ENCODE measurements at places on chromosomes 1 and 21. TPM values are rescaled to one million over a fixed set of nuclear protein-coding genes. Genes with fewer than 3 reads are reported as not detected.

The RHOU gene
- total RNA-seq, result 25.8 TPM

DNA sequence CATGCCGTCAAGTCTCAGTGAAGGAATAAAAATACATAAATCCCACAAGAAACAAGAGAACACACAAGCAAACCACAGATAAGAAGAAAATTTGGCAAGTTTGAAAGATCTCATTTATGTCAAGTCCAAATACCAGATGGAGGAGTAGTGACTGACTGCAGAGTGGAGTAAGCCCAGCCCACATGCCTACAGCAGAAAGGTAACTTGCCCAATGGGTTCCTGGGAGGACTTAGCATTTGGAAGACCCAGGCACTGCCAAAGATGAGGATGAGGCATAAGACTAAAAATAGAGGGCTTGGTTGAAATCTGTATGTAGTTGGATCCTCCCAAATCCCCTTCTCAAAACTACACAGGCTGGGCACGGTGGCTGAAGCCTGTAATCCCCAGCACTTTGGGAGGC is 70.8 kb downstream of the ZNF648 start:
- no peak overlapping the region for H3K4me3 ChIP-seq
- no peaks in the 10 kb centered on the region for H3K36me3 ChIP-seq

- H3K27ac ChIP-seq, result no peak overlapping the region
- H3K27me3 ChIP-seq, result no peaks in the 10 kb centered on the region
- no peak overlapping the region for H3K4me3 ChIP-seq
Measured at GRCh38 chr21:36524477-36524876, 44.6 kb upstream of the CLDN14 start.

The TMEM61 gene
- total RNA-seq, result 1.1 TPM

- no peak overlapping the region for H3K4me3 ChIP-seq
- no peaks in the 10 kb centered on the region for H3K36me3 ChIP-seq
- H3K4me1 ChIP-seq, result peaks cover 4% of the 10 kb centered on the region
- no peak overlapping the region for H3K27ac ChIP-seq
- H3K27me3 ChIP-seq, result no peaks in the 10 kb centered on the region
Measured at GRCh38 chr1:906600-907420, 16.9 kb upstream of the SAMD11 start.

DNA sequence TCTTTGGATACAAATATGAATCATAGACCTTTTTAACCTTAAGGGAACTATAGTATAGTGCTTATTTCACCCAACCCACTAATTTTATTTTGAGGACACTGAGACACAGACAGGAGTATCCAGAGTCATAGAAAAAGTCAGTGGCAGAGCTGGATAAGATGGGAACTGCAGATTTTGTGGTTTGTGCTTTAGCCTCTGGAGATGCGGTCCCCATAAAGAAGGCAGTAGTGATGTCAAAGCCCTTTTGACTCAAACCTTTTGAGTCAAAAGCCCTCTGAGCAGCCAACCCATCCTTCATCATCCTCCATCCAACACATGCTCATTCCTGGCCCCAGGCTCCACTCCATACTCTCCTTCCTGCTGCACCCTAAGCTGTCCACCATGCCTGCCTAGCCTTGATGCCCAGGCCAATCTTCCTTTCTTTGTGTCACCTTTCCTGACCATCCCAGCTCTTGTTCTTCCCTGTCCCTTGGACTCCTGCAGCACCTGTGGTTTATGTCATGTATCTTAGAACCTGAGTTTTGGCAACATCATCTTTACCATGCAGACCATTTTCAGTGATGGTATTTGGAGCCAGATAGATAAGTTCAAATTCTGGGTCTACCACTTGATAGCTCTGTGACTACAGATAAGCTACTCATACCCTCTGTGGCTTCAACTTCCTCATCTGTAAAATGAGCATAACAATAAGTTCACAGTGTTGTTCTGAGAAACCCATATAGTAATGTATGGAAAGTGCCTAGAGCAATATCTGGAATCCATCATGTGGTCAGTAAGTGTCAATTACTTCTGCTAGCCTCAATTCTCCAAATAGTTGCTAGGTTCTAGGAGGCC is 20.1 kb downstream of the SLAMF1 start:
- H3K4me3 ChIP-seq, result no peak overlapping the region
- H3K4me1 ChIP-seq, result no peaks in the 10 kb centered on the region
- H3K27ac ChIP-seq, result no peak overlapping the region
- no peaks in the 10 kb centered on the region for H3K36me3 ChIP-seq

DNA sequence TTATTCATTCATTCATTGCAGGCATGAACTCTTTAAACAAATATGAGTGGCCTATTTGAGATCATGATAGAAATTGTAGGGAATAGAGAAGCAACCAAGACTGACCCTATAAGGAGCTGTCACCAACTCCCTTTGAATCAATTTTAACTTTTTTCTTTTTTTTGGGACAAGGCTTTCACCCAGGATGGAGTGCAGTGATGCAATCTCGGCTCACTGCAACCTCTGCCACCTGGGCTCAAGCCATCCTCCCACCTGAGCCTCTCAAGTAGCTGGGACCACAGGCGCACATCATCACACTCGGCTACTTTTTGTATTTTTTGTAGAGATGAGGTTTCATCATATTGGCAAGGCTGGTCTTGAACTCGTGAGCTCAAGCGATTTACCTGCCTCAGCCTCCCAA is 17.1 kb upstream of the ATP5PO start:
- H3K27me3 ChIP-seq, result no peaks in the 10 kb centered on the region
- H3K4me1 ChIP-seq, result peaks cover 5% of the 10 kb centered on the region
- DNase-seq, result no peak

DNA sequence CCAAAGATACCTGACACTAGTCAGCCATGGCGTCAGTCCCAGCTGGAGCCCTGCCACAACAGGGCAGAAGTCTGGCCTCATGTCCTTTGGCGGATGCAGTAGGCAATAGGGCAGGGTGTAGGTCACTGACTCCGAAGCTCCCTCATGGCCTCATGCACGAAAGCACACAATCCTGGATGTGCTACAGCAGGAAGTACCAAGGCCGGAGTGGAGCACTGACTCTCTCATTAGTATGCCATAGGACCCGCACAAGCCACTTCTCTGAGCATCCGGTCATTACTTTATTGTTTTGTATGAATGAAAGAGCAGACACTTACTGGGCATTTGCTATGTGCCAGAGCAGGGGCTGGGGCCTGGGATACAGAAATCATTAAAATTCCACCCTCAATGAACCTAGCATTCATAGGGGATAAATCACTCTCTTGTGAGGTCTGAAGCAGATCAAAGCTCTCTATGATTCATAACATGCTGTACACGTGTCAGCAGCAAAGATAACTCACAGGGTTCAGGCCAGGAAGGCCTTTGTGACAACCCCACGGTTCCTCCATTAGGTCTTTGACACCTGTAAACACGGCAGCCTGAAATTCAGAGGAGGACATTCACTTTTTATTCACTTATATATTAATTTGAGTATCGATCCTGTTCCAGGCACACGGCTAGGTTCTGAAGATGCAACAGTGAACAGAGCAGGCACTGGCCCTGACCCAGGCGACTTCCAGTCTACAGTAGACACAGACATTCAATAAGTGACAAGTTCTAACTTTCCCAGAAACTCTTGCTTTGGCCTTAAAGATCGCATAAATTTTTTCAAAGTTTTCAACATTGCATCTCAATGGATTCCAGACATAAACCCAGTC is 357.9 kb upstream of the USP24 start:
- H3K4me3 ChIP-seq, result no peak overlapping the region
- no peak for DNase-seq
- H3K4me1 ChIP-seq, result no peaks in the 10 kb centered on the region
- H3K27ac ChIP-seq, result no peak overlapping the region

The ACTL8 gene
- not detected for total RNA-seq

- H3K27ac ChIP-seq, result no peak overlapping the region
- no peaks in the 10 kb centered on the region for H3K36me3 ChIP-seq
- DNase-seq, result no peak
- no peaks in the 10 kb centered on the region for H3K4me1 ChIP-seq
- H3K4me3 ChIP-seq, result no peak overlapping the region
- H3K27me3 ChIP-seq, result no peaks in the 10 kb centered on the region
Measured at GRCh38 chr1:184555665-184556641, 169.1 kb downstream of the C1orf21 start.

DNA sequence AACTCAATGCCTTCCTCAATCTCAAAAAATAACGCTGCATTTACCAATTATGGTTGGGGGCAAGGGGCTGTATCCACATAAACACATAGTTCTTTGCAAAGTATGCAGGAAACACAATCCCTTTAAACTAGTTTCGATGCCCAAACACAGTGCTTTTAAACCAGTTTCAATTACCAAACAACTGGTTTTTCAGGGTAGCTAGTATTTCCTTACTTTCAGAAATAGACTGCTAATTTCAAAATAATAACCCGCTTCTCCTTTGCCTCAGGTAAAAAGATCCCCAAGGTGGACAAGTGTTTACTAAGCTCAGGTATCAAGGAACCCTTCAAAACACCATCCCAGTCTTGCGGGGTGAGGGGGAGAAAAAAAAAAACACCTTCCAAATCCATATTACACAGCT is 2.8 kb downstream of the SIPA1L2 start:
- H3K27ac ChIP-seq, result no peak overlapping the region
- H3K4me3 ChIP-seq, result no peak overlapping the region
- H3K27me3 ChIP-seq, result no peaks in the 10 kb centered on the region
- H3K4me1 ChIP-seq, result peaks cover 40% of the 10 kb centered on the region
- no peaks in the 10 kb centered on the region for H3K36me3 ChIP-seq

The DCDC2B gene
- total RNA-seq, result 7.2 TPM

DNA sequence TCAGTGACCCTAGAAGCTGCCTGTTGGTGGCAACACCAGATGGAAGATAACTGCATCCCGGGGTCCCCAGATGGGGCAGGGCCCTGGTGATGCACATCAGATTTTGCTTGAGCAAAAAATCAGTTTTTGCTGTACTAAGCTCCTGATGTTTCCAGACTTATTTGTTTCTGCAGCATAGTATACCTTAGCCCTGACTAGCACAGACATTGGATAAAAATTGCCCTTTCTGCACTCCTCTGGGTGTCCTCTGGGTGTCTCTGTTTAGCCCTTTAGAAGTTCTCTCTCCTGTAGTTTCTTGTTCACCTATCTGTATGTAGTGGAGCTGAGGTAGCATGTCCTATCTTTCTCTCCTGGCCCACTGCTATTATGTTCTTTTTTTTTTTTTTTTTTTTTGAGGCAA is 30.3 kb upstream of the PLA2G2C start:
- H3K4me3 ChIP-seq, result no peak overlapping the region
- no peak overlapping the region for H3K27ac ChIP-seq
- no peaks in the 10 kb centered on the region for H3K36me3 ChIP-seq

The OR6K3 gene
- not detected for total RNA-seq

The MROH9 gene
- total RNA-seq, result 11.6 TPM

GRCh38 chr1:203931953-203932352 is 70.6 kb downstream of the SNRPE start:
- no peaks in the 10 kb centered on the region for H3K27me3 ChIP-seq
- H3K27ac ChIP-seq, result no peak overlapping the region
- no peaks in the 10 kb centered on the region for H3K36me3 ChIP-seq
- peaks cover 6% of the 10 kb centered on the region for H3K4me1 ChIP-seq

The SERINC2 gene
- total RNA-seq, result 55.4 TPM

DNA sequence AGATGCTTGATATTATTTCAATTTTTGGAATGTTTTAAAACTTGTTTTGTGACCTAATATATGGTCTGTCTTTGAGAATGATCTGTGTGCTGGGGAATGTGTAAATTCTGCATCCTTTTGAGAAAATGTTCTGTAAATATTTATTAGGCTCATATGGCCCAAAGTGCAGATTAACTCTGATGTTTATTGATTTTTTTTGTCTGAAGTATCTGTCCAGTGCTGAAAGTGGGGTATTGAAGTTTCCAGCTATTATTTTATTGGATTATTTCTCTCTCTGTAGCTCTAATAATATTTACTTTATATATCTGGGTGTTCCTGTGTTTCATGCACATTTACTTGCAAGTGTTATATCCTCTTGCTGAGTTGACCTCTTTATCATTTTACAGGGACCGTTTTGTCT is 1397.2 kb downstream of the PLA2G4A start:
- no peak overlapping the region for H3K4me3 ChIP-seq
- no peaks in the 10 kb centered on the region for H3K27me3 ChIP-seq
- no peak overlapping the region for H3K27ac ChIP-seq
- H3K4me1 ChIP-seq, result no peaks in the 10 kb centered on the region

DNA sequence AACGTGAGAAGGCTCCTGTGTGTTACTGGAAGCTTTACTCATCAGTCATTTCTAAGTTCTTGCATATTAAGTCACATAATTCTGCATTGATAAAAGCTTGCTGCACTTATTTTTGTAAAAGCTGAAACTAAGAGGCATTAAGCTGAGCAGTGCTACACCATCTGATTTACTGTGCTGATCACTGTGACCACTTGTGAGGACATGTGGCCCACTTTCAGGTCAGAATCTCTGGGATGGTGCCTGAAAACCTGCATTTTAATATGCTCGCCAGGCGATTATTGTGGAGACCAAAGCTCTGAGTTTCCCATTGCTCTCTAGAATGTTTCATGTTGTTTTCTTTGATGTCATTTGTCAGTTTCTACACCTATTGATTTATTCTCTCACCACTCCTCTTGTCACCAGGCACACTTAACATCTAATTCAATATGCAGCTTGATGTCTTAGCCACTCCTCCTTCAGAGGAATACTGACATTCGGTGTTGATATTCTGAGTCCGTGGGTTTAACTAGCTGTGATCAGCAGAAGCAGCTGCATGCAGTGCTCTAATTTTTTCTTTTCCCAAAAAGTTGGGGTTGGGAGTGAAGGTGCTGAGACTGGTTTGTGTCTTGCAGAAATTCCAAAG is 85.3 kb downstream of the RAVER2 start:
- H3K27ac ChIP-seq, result no peak overlapping the region
- H3K4me1 ChIP-seq, result no peaks in the 10 kb centered on the region
- peaks cover 20% of the 10 kb centered on the region for H3K36me3 ChIP-seq
- no peak overlapping the region for H3K4me3 ChIP-seq

The IVL gene
- total RNA-seq, result not detected

DNA sequence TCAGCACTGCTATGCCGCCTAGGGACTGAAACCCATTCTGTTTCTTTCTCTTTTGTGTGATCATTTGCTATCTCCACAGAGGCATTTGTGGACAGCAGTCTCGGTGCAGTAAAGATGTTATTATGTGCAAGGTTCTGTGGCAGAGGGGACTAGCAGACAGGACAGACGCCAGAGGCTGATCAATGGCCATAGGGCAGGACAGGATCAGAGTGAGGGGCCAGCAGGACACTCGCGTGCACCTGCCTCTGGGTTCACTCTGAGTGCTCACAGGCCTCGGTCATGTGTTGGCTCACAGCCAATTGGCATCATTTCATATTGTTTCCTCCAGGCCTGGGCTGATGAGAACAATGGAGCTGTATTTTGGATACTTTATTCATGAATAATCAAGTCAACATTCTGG is 212.6 kb downstream of the TGFB2 start:
- DNase-seq, result peak; percentile 79
- no peaks in the 10 kb centered on the region for H3K27me3 ChIP-seq
- no peak overlapping the region for H3K27ac ChIP-seq
- peaks cover 2% of the 10 kb centered on the region for H3K4me1 ChIP-seq
- no peaks in the 10 kb centered on the region for H3K36me3 ChIP-seq

Measured in lung (tissue), 17 donors.